ENCODE measurements at places on chromosomes 4 and X.

- DNase-seq: peak; percentile 5
These were observed 45.5 kb downstream of the SRPX start for GRCh38 chrX:38175139-38175538.

- DNase-seq: no peak
These were observed 42.3 kb downstream of the AFF2 start for GRCh38 chrX:148542481-148543255.

GRCh38 chrX:85963736-85964135 is 83.6 kb downstream of the CHM start:
- no peak for DNase-seq

- DNase-seq: no peak
These were observed 9.0 kb upstream of the KLHL2 start for GRCh38 chr4:165198329-165198728.

DNA sequence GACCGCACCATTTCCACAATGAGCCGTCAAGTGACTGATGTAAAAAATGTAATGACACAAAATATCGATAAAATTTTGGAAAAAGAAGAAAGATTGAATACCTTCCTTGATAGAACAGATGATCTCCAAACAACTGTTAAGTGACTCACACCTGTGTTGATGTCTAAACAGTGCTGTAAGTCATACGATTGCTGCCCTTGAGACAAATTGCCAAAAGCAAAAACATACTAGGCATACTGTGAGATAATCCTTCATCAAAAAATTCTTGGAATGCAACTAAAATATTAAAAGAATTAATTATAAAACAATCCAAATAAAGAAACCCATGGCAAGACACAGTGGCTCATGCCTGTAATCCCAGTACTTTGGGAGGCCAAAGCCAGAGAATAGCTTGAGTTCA is 53.4 kb downstream of the HNRNPD start:
- DNase-seq: no peak

DNA sequence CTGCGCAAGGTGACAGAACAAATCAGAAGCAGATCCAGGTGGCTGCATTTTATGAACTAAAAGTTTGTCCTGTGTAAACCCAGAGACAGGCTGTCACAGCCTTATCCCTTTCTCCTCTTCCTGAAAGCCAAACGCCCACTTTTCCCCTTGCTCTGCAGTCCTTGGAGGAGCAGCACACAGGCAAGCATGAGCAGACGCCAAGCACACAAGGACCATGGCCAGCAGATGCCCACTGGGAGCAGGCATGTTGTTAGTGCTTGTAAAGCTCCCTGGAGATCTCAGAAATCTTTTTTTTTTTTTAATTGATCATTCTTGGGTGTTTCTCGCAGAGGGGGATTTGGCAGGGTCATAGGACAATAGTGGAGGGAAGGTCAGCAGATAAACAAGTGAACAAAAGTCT is 11.5 kb upstream of the HOPX start:
- DNase-seq: no peak

- DNase-seq: no peak
These were observed 100.9 kb downstream of the LIMCH1 start for GRCh38 chr4:41638866-41639265.

DNA sequence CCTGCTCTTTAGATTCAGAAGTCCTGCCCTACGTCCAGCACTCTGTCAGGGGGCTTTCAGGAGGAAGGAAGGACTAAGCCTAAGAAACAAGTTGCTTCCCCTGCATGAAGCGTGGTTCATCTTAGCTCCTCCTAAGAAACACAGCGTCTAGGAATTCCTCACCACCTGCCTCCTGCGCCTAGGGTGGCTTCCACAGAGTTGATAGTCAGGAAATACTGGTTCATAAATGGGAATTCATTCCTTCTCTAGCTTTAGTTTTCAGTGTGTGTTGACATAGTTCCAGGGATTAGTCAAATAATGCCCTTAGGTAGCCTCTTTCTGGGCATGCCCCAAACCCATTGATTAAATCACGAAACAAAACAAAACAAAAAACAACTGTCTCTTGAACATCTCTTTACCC is 1.7 kb upstream of the MXRA5 start:
- DNase-seq: no peak

- DNase-seq: no peak
These were observed 31.7 kb upstream of the MANBA start for GRCh38 chr4:102792361-102792936.

GRCh38 chr4:36187723-36188333 is 56.5 kb downstream of the ARAP2 start:
- peak; percentile 7 for DNase-seq

DNA sequence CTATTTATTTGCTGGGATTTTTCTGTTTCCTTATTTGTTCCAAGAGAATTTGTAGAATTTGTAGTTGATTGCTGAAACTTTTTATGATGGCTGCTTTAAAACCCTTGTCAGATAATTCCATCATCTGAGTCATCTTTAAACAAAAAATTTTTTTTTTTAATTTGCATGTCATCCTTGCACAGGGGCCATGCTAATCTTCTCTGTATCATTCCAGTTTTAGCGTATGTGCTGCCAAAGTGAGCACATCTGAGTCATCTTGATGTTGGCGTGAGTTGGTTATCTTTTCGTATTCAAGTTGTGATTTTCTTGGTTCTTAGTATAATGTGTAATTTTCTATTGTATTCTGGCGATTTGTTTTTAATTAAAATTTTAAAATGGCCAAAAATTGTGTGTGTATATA is 18.7 kb upstream of the ZNF157 start:
- DNase-seq: no peak

DNA sequence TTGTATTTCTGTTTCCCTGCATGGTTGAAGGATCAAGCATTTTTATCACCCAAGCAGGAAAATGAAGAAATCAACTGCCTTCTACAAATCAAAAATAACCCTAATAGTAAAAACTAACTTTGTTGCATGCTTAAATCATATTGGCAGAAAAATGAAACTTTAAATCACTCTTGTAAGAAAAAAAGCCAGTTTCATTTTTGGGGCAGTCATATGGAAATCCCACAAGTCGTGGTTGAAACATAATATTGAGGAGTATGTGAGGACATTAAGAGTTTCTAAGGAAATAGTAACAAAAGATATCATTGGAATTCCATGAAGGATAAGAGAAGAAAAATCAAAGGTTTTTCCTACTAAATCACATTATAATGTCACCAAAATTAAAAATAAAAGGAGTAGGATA is 8.4 kb downstream of the TEC start:
- DNase-seq: no peak

DNA sequence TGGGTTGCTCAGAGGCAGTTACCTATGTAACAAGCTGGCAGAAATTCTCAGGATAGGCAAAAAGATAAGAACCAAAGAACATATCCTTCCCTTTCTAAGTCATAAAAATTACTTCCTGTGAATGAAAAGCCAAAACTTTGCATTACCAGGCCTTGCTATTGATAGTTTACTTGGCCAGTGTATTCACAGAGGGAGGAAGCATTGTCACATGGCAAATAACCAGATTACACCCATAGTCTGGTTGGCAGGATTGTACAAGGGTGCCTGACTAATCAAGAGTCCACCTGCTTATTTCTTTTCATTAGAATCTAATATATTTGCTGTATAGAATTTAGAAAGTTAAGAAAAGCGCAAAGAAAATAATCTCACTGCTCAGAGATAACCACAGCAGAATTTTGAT is 14.1 kb downstream of the XIAP start:
- no peak for DNase-seq

DNA sequence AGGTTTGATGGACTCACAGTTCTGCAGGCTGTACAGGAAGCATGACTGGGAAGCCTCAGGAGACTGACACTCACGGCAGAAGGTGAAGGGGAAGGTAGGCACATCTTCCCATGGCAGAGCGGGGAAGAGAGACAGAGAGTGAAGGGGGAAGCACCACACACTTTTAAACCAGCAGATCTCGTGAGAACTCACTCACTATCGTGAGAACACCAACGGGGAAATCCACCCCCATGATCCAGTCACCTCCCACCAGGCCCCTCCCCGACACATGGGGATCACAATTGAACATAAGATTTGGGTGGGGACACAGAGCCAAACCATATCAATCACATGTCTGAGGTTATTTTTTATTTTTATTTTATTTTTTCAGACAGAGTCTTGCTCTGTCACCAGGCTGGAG is 4.9 kb upstream of the NAT8L start:
- no peak for DNase-seq

- DNase-seq: no peak
These were observed 38.7 kb downstream of the KDM5C start for GRCh38 chrX:53186351-53186750.

GRCh38 chrX:13051529-13052172 is 7.2 kb upstream of the FAM9C start:
- peak; percentile 41 for DNase-seq

- no peak for DNase-seq
These were observed 394.6 kb downstream of the C4orf33 start for GRCh38 chr4:129490516-129490915.

GRCh38 chrX:148588649-148589310 is 88.4 kb downstream of the AFF2 start:
- no peak for DNase-seq

DNA sequence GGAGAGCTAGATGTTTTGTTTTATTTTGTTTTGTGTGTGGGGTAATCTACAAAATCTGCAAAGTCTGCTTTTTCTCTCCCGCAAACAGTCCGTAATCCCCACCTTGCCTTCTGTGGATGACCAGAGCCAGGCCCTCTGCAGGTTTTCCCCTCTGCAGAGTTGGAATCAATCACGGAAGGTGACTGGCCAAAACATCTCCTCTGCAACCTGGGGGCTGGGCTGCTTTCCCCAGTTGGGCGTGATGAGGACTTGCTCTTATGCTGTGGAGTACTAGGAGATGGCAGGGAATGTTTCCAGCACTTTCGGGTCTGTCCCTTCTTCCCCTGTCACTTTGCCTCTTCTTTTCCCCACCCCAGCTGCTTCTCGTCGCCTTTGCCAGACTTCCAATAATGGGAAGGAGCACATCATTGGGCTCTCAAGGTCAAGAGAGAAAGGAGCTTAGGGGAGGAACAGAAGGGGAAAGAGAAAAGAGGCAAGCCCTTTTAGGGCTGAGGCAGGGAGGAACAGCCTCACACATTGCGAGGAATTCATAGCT is 1.1 kb downstream of the TMEM35A start:
- DNase-seq: no peak

GRCh38 chr4:62928483-62928882 is 1480.8 kb downstream of the TECRL start:
- no peak for DNase-seq

- no peak for DNase-seq
These were observed 245.5 kb downstream of the ANK2 start for GRCh38 chr4:113294908-113295307.

GRCh38 chr4:14303856-14304255 is 676.3 kb upstream of the BOD1L1 start:
- no peak for DNase-seq

DNA sequence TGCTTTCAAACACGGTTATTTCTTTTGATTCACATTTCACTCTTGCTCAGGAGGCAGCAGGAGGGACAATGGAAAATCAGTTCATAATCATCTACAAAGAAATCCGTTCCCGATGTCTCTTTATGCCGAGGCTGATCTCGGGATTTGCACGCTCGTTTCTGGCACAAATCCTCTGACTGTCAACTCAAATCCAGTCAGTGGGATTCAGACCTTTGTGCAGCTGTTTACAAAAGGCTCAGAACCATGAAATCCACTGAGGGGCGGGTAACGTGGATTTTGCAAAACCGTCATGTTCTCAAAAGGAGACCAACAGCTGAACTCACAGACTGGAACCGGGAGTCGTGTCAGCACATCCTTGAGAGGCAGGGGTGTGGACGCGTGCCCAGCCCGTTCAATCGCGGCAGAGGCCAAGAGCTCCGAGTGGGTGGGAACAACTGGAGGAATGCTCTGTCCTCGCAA is 46.4 kb downstream of the ACOX3 start:
- DNase-seq: no peak

DNA sequence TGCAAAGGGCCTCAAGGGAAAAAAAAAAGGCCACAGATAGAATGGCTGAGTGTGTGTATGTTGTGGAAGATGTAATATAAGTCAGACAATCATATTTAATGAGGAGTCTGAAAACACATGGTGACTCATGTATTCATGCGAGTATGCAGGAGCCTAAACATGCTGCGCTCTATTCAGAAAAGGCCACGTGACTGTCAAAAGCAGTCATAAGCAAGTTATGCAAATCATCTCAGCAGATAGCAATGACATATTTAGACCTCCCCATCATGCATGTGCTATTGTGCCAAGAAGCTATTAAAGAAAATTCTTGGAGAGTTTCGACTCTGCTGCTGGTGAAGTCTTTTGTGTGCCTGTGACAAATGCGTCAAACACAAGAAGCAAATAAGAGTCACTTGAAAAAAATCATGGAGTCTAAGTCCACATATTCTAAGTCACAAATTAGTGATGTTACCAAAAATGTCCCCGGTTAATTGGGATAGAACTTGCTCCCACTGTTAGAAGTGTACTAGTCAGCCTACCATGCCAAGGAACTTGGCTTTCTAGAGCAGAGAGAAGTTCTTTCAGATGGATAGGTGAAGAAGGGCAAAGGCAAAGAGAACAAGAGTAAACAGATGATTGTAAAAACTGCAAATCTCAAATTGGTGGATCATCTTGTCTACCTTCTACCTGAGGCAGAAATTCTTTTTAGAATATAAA is 5.0 kb downstream of the LNX1 start:
- no peak for DNase-seq

- DNase-seq: no peak
These were observed 374.1 kb downstream of the FAT4 start for GRCh38 chr4:125688841-125689240.

GRCh38 chr4:74410272-74410671 is 34.7 kb upstream of the AREG start:
- DNase-seq: no peak

DNA sequence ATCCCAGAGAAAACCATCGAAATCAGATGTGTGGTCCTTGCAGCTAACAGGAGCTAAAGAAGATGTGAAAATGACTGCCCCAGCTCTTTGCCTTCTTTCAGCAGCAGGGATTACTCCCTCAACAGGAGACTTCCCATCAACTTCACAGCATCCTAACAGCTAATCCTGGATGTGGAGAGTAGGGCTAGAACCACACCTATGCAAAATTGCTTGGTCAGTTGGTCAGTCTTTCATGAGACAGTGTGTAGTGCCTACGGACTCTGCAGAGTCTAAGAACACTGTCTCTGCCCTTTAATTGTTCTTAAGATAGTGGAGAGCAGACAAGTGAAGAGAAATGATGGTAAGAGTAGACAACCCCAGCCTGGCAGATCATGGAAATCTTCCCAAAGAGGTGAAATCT is 133.5 kb downstream of the COL4A6 start:
- no peak for DNase-seq

- peak; percentile 8 for DNase-seq
These were observed 182.5 kb upstream of the GALNT7 start for GRCh38 chr4:172986114-172986513.

DNA sequence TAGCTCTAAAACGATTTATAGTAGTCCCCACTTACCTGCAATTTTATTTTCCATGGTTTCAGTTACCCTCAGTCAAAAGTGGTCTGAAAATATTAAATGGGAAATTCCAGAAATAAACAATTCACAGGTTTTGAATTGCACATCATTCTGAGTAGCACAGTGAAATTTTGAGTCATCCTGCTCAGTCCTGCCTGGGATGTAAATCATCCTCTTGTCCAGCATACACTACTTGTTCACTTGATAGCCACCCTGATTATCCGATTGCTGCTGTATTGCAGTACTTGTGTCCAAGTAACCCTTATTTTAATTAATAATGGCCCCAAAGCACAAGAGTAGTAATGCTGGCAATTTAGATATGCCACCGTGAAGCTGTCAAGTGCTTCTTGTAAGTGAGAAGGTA is 23.5 kb upstream of the BDH2 start:
- no peak for DNase-seq
